ENCODE measurements at places on chromosomes 16 and 17.

GRCh38 chr16:10296956-10297340 is 88.9 kb upstream of the ATF7IP2 start:
- no peak for DNase-seq

- no peak for DNase-seq
These were observed 38.3 kb downstream of the HLF start for GRCh38 chr17:55303008-55303493.

DNA sequence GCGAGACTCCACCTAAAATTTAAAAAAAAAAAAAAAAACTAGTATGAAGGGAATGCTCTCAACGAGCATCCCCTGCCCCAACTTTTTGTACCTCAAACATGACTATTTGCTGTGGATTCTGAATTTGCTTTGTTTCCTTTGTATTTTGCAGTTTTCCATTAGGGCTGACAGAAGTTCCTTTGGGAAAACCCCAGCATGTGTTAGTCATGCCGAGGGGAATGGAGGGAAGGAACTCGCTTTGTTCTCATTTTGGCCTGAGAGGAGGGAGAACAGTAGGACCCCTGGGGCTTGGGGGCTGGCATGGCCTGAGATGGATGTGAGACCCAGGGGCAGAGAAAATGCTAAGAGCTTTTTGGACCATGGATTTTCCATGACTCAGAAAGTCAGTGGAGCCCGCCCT is 20.5 kb downstream of the KRT9 start:
- DNase-seq: no peak

- DNase-seq: no peak
These were observed 2.8 kb upstream of the MSI2 start for GRCh38 chr17:57253362-57254065.

DNA sequence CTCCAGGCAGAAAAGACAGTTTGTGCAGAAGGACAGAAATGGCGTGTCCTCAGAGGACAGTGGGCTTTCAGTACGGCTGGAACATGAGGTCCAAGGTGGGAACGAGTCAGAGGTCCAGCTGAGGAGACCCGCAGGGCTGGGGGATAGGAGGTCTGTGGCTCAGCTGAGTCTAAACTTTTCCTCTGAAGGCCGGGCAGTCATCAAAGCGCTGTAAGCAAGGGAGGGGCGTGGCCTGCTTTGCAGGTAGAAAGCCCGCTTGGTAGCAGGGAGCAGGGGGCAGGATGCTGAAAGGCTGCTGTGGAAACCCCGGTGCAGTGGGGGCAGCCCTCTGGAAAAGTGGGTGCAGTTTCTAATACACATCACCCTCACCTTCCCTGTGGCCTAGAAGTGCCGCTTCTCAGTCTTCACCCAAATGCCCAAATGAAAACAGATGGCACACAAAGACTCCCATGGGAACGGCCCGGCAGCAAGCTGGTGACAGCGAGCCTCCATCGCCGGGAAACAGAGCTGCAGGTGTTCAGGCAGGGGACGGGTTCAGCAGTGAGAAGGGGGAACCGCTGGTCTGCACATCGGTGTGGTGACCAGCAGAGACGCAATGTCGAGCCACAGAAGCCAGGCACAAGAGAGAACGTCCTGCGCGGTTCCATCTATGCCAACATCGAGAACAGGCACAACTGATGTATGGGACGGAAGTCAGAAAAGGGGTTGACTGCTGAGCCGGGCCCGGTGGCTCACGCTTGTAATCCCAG is 12.2 kb upstream of the OSGIN1 start:
- no peak for DNase-seq

- no peak for DNase-seq
These were observed 8.2 kb upstream of the RNFT1 start for GRCh38 chr17:59972778-59973177.

- no peak for DNase-seq
These were observed 49.2 kb downstream of the MYH11 start for GRCh38 chr16:15807603-15808009.

- peak; percentile 49 for DNase-seq
These were observed 16.5 kb downstream of the ZP2 start for GRCh38 chr16:21194771-21195301.

DNA sequence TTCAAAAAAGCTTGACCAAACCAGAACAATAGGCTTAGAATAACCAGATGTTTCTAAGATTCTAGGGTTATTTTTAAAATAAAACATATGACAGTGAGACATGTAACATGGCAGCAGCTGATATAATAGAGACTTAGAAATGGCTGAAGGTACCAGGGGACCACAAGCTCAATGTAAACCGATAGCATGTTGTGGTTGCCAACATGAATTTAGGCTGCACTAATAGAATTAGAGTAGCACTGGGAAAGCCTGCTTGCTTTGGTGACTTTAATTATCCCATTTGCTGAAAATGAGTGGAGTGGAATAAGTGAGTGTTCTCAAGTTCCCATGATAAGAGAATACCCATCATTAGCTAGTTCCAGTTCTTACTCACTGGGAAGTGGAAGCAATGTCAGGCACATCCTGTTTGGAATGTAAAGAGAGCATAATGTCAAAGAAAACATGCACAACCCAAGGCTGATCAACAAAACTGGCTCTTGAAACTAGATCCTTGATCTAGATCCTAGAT is 621.2 kb upstream of the CDH5 start:
- no peak for DNase-seq

DNA sequence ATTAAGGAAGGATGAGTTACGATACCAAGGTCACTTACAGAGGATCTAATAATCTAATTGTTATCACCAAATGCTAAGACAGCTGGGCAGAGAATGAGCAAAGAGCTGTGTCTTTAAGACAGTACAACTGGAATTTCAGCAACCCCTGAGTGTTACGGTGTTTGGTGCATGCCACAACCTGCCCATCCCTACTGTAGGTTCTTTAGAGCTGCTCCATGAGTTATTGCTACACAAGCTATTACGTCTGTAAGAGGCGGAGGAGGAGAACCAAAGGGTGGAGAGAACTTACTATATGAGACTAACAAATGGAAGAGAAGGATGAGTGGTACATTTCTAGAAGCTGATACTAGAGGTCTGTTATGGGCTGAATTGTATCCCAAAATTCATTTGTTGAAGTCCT is 14.2 kb upstream of the C17orf78 start:
- peak; percentile 26 for DNase-seq

DNA sequence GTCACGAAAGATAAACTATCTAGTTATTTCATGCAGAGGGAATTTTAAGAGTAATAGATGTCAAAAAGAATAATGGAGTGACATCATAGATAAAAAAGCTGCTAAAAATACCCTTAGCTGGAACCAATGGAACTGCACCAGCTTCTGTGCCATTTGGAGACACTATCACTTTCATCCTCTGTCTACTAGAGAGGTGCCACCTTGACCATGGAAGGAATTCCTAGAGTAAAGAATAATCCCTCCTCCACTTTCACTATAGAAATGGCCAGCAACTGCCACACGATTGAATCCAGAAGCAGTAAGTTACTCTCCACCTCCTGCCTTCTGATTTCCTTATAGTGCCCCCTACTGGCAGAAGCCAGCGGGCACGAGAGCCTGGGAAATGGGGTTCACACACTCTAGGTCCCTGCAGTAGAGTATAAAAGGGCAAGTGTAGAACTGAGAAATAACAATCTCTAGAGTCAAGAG is 2.8 kb upstream of the ALDH3A2 start:
- DNase-seq: no peak

DNA sequence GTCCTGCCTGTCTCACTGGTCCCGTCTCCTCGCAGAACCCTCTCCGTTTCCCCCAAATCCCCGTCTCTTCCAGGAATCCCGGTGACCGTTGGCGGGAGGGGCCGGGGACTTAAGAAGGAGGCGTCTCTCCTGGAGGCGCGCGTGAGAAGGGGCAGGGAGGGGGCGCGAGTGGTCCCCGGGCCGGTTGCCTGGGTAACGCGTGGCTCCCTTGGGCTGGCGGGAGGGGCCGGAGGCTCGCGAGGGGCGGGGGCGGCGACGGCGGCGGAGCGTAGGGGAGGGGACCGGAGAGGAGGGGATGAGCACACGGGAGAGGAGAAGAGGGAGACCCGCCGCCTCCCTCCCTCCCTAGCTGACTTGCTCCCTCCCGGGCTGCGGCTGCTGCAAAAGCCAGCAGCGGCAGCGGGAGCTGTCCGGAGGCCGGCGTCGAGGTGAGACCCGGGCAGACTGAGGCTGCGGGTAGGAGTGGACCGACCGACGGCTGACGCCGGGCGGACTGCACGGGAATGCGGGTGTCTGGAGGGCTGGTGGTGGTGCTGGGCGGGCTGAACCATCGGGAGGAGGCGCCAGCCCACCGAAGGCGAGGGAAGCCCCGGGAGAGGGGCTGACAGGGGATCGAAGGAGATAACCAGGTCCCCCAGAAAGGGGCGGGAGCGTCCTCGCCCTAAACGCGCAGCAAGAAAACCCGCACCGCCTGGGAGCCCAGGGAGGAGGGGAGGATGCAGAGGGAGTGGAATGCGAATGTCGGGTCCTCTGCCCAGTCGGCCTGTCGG is at the start of gene PRRT2:
Gene PRRT2 (plus strand): TSS at position 298 of the 770 bp plus-strand sequence. CDS start 862 bp downstream, outside the sequence.
- peak; percentile 71 for DNase-seq

DNA sequence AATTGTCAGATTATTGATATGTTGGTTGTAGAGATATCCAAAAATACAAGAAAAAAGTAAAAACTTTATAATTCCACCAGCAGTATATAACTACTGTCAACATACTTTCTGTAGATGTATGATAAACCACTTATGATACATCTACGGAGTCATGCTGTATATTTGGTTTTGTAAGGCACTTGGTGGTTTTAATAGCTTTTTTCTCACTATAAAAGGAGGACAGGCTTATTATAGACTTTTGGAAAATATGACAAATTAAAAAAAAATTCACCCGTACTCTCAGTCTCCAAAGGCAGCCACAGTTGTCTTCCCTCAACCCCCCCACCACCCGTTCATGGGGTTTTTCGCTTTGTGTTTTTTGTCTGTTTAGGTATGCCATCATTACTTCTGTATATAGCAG is 14.8 kb downstream of the RAI1 start:
- DNase-seq: no peak

DNA sequence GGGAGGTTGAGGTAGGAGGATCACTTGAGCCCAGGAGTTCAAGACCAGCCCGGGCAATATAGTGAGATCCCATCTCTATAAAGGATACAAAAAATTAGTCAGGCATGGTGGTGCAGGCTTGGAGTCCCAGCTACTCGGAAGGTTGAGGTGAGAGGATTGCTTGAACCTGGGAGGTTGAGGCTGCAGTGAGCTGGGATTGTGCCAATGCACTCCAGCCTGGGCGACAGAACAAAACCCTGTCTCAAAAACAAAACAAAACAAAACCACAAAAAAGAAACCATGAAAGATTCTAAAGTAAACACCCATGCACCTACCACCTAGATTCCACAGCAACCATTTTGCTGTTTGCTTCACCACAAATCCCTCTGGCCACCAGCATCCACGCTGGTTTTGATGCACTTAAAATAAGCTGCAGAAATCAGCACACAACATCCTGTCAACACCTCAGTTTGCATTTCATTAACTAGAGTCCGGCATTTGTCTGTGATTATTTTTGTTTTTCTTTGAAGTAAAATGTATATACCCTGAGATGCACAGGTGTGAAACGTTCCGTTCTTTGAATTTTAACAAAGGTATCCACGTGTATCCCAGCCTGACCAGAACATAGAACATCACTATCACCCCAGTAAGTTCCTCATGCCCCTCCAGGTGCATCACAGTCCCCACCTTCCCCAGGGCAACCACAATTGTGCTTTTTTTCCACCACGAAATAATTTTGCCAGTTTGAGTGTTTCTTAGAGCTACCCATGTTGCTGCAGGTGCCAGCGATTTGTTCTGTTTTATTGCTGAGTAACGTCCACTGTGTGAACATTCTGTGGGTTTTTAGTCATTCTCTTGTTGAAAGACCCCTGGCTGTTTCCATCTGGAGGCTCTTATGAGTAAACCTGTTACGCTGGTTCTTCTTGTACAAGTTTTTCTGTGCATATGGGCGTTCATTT is 191.5 kb downstream of the SEC14L1 start:
- no peak for DNase-seq

GRCh38 chr16:81723098-81723723 is 55.9 kb upstream of the PLCG2 start:
- DNase-seq: peak; percentile 70

DNA sequence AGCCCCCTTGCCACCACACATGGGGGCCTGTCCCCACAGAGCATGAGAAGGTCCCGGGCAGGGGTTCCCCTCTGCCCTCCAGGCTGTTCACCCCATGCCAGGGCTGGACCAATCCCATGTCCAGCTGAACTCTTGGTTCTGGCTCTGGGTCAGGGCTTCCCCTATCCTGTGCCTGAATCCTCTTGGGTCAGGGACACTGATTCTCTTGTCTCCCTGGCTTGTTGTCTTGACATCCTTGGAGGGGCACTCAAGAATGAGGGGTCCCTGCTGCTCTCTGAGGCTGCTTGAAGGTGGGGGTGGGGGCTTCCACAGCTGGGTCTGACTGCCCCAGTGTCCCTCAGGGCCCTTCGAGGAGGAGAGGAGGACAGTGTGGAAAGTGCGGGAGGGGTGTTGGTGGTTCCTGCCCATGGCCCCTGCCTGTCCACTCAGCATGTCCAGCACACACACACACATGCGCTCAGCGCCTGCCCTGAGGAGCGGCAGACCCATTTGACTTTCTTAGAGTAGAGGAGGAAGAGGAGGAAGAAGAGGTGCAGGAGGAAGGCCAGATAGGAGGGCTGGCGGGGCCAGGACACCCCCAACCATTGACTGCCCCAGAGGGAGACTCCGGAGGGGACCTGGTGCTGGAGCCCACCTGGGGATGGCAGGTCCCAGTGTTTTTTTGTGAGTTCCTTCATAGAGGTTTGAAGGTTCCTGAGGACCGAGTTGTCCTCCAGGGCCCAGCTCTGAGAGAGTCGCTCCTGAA is 47.0 kb downstream of the TNFRSF13B start:
- no peak for DNase-seq

- no peak for DNase-seq
These were observed 5.1 kb upstream of the HLF start for GRCh38 chr17:55259684-55260111.

- DNase-seq: no peak
These were observed 67.7 kb upstream of the ALOX12 start for GRCh38 chr17:6928193-6928592.

GRCh38 chr16:9657641-9658040 is 524.6 kb downstream of the GRIN2A start:
- no peak for DNase-seq

DNA sequence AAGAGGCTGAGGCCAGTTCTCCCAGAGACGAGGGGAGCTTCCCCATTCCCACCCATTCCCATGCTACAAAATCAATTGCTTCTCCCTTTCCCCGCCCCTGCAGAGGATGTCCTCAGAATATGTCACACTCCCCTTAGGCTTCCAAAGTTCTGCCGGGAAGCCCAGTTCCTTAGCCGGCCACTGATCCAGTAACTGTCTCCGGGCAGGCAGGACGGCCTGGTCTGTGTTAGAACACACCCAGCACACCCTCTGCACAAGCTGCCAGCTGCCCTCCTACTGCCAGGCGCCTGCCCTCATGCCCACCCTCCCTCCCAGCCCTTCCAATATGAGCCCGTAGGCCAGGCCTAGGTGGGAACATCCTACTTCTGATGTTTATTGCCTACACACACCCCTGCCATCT is 31.1 kb downstream of the SGSM2 start:
- no peak for DNase-seq

DNA sequence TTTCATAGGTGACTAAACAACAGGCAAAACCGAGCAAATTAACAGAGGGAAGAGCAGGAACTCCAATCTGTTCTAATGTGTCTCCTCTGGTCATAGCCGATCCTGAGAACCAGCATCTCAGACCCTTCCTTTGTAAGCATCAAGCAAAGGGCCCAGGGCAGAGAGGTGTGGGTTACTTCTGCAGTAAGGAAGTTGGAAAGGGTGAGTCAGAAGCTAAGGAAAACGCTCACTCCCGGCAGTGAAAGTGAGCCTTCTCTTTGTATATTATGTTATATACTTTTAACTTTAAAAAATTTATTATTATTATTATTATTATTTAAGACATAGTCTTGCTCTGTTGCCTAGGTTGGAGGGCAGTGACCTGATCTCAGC is 77.7 kb downstream of the MRM3 start:
- no peak for DNase-seq

All from skin of body (tissue), 3 donors.